ENCODE measurements at places on chromosomes 2 and 18.
A peak's percentile ranks its signal among the peaks of the same experiment; 100 is the strongest.

DNA sequence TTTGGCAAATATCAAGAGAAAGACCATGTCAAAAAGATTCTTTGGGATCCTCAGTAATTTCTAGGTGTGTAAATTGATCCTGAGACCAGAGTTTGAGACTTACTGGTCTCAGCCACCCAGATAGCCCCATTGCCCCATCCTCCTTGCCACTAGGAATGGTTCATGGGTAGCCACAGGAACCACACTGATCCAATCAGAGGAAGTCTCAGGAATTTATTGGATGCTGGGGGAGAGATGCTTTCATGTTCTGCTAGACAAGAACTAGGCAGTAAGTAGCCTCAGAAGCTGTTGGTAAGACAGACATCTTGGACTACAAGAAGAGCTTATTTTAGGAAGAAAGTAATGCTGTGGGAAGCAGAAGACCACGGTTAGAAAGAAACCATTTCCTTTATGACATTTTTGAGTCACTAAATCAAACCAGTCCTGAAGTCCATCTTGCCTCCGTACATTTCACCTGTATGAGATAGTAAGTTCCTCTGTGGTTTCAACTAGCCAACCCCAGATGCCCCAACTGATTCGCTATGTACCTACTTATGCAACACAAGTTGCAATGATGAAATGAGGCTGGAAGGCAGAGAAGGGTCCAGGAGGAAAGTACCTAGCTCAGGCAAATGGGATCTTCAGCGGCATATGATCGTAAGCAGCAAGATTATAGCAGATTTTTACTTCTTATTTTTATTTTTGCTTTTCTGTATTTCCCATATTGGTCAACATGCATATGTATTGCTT, 3.6 kb upstream of the ST3GAL5 start:
- no peak for DNase-seq
- H3K4me3 ChIP-seq, result no peak overlapping the region
- H3K27ac ChIP-seq, result no peak overlapping the region
- H3K27me3 ChIP-seq, result no peaks in the 10 kb centered on the region

- H3K36me3 ChIP-seq, result peaks cover 3% of the 10 kb centered on the region
- H3K27ac ChIP-seq, result no peak overlapping the region
- H3K27me3 ChIP-seq, result no peaks in the 10 kb centered on the region
- no peak for DNase-seq
Measured at GRCh38 chr2:232781765-232782164, 5.4 kb upstream of the KCNJ13 start.

- no peaks in the 10 kb centered on the region for H3K36me3 ChIP-seq
- no peak for DNase-seq
- no peaks in the 10 kb centered on the region for H3K27me3 ChIP-seq
- no peak overlapping the region for H3K4me3 ChIP-seq
- peaks cover 4% of the 10 kb centered on the region for H3K4me1 ChIP-seq
Measured at GRCh38 chr2:101577173-101577572, 102.3 kb upstream of the RFX8 start.

- no peak for DNase-seq
- no peak overlapping the region for H3K4me3 ChIP-seq
- H3K27me3 ChIP-seq, result no peaks in the 10 kb centered on the region
Measured at GRCh38 chr18:55981712-55982475, 393.9 kb upstream of the TCF4 start.

- H3K4me3 ChIP-seq, result peak overlapping the region; percentile 28
- H3K27me3 ChIP-seq, result no peaks in the 10 kb centered on the region
- peak overlapping the region; percentile 45 for H3K27ac ChIP-seq
- no peaks in the 10 kb centered on the region for H3K36me3 ChIP-seq
- peaks cover 2% of the 10 kb centered on the region for H3K4me1 ChIP-seq
Measured at GRCh38 chr18:74951165-74951760, 257.7 kb downstream of the PTGR3 start.

- H3K27ac ChIP-seq, result no peak overlapping the region
- no peak for DNase-seq
- peaks cover 38% of the 10 kb centered on the region for H3K4me1 ChIP-seq
- no peaks in the 10 kb centered on the region for H3K36me3 ChIP-seq
Measured at GRCh38 chr18:51192026-51192425, 5.5 kb downstream of the MEX3C start.

- H3K27ac ChIP-seq, result no peak overlapping the region
- DNase-seq, result no peak
- no peaks in the 10 kb centered on the region for H3K36me3 ChIP-seq
- H3K27me3 ChIP-seq, result no peaks in the 10 kb centered on the region
- H3K4me3 ChIP-seq, result no peak overlapping the region
Measured at GRCh38 chr2:16821692-16822091, 156.1 kb upstream of the CYRIA start.

- H3K36me3 ChIP-seq, result no peaks in the 10 kb centered on the region
- no peak overlapping the region for H3K4me3 ChIP-seq
- no peaks in the 10 kb centered on the region for H3K27me3 ChIP-seq
- no peak for DNase-seq
Measured at GRCh38 chr2:196380575-196380974, 209.2 kb upstream of the STK17B start.

DNA sequence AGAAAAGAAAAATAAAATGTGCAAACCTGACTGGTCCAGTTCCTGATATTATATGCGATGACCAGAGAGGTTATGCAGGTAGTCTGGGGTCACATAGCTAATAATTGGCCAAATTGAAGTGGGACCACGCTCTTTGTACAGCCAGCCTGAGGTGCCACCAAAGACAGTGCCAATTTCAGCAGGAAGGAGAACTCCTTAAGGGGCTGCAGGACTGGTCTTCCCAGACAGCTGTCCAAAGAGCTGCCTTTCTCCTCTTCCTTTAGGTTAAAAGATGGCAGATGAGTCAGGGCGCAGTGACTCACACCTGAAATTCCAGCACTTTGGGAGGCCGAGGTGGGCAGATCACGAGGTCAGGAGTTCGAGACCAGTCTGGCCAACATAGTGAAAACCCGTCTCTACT, 95.5 kb downstream of the ACKR3 start:
- H3K4me3 ChIP-seq, result no peak overlapping the region
- peaks cover 44% of the 10 kb centered on the region for H3K4me1 ChIP-seq
- H3K27me3 ChIP-seq, result no peaks in the 10 kb centered on the region
- H3K36me3 ChIP-seq, result no peaks in the 10 kb centered on the region
- DNase-seq, result no peak

DNA sequence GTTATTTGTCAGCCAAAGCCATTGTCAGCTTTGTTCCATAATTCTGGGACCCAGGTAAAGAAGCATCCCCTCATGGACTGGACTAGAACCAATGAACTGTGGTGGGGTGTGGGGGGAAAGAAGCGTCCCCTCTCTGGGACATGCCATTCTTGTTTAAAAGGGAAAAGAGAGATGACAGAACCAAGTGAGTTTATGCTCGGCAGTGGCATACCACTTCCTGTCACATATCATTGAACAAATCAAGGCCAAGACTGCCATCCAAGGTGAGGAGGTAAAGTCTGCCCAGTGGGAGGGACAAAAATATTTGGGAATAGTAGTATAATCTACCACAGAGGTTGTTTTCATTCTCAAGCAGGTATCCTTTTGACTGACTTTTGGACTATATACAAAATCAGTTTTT, 4.7 kb upstream of the GLS start:
- H3K4me1 ChIP-seq, result peaks cover 25% of the 10 kb centered on the region
- DNase-seq, result no peak
- H3K27ac ChIP-seq, result peak overlapping the region; percentile 94
- H3K4me3 ChIP-seq, result no peak overlapping the region
- no peaks in the 10 kb centered on the region for H3K36me3 ChIP-seq
- H3K27me3 ChIP-seq, result no peaks in the 10 kb centered on the region

GRCh38 chr2:181553244-181553643, 96.1 kb downstream of the ITGA4 start:
- no peak overlapping the region for H3K27ac ChIP-seq
- no peaks in the 10 kb centered on the region for H3K36me3 ChIP-seq
- no peaks in the 10 kb centered on the region for H3K27me3 ChIP-seq
- H3K4me3 ChIP-seq, result no peak overlapping the region
- H3K4me1 ChIP-seq, result no peaks in the 10 kb centered on the region

- H3K4me1 ChIP-seq, result no peaks in the 10 kb centered on the region
- H3K27me3 ChIP-seq, result no peaks in the 10 kb centered on the region
- no peak overlapping the region for H3K27ac ChIP-seq
- H3K4me3 ChIP-seq, result no peak overlapping the region
- H3K36me3 ChIP-seq, result no peaks in the 10 kb centered on the region
- no peak for DNase-seq
Measured at GRCh38 chr2:134785659-134786430, 52.6 kb upstream of the ACMSD start.

DNA sequence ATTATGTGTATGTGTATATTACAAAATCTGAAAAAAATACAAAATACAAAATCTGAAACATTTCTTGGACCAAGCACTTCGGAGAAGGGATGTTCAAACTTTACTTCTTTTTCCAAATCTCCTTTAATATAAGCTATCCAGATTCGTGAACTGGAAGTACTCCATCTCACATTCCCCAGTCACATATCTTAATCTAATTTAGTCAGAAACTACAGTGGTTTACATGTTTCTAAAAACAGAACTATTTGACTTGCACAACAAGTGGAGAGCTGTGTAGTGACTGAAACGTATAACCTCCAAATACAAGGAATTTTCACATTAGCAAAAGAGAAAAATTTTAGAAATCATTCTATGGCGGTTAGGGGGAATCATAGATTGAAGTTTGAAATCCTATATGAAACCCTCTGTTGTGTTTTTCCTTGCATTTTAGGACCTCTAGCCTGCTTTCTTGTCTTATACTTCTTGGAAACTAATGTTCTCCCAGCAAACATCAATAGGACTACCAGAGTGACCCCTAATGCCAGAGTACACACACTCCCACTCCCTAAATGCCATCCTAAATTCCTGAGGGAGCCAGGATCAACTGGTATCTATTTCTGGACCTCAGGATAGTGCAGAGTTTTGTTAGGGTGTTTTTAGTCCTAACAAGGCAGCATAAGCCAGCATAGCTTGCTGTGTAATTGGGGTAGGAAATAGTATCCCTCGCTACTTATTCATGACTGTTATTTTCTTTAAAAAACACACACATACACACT, 30.2 kb upstream of the ROCK1 start:
- H3K36me3 ChIP-seq, result no peaks in the 10 kb centered on the region
- peak overlapping the region; percentile 54 for H3K27ac ChIP-seq
- H3K4me1 ChIP-seq, result peaks cover 12% of the 10 kb centered on the region
- no peak for DNase-seq

DNA sequence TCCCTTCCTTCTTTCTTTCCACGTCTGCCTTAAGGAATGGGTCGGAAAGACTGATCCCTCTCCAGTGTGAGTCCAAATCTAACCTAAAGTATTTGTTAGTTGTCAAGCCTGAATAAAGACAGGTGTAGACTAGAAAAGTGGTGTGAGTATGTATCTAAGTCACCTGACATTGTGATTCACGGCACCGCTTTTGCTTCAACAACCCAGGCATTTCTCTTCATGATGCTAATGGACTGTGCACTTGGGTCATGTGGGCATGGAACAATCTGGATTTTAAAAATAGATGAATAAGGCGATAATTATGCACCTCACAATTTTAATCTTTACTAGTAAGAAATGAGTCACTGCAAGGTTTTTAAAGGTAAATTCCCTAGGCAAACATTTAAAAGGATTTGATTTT, 107.5 kb downstream of the LIPG start:
- no peaks in the 10 kb centered on the region for H3K27me3 ChIP-seq
- no peaks in the 10 kb centered on the region for H3K36me3 ChIP-seq
- no peak for DNase-seq
- H3K4me3 ChIP-seq, result no peak overlapping the region

GRCh38 chr2:144546933-144547332, 27.0 kb upstream of the ZEB2 start:
- H3K27ac ChIP-seq, result no peak overlapping the region
- H3K27me3 ChIP-seq, result no peaks in the 10 kb centered on the region
- H3K36me3 ChIP-seq, result no peaks in the 10 kb centered on the region
- H3K4me1 ChIP-seq, result no peaks in the 10 kb centered on the region

- H3K36me3 ChIP-seq, result no peaks in the 10 kb centered on the region
- no peaks in the 10 kb centered on the region for H3K4me1 ChIP-seq
- H3K27me3 ChIP-seq, result no peaks in the 10 kb centered on the region
- no peak overlapping the region for H3K4me3 ChIP-seq
Measured at GRCh38 chr2:240618776-240619175, 6.5 kb upstream of the GPR35 start.

DNA sequence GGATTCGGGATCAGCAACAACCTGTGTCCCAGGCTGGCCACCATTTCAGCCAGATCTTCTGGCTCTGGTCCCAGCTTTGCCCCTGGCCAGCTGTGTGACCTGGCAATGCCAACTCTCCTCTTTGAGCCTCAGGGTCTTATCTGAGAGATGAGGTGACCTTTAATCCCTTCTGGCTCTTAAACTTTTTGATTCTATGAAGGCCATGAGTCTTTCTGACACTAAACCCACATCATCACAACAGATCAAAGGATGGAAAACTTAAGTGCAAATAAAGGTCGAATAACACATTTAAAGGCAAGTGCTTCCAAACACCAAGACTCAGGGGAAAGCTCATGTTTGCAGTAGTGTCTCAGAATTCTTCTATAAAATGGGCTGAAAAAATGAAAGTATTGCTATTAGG, 491.8 kb upstream of the NRP2 start:
- H3K4me1 ChIP-seq, result no peaks in the 10 kb centered on the region
- no peak for DNase-seq
- no peaks in the 10 kb centered on the region for H3K36me3 ChIP-seq

DNA sequence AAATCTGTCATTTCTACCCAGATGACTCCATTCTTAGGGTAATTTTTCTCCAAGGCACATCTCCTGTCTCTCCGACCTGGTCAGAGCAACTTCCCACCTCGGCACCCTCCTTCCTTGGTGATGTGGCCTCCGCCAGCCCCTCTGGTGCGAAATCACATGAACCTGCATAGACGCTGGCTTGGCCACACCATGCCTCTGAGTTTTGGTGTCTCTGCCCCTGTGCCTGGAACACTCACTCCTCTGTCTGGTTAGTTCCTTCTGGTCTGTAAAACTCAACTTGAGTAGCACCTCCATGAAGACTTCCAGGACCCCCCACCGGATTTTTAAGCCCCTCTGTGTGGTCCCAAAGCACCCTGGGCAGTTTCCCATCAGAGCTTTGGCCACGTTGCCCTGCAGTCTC, 83.2 kb upstream of the OTOS start:
- no peak overlapping the region for H3K27ac ChIP-seq
- no peak for DNase-seq
- H3K4me1 ChIP-seq, result no peaks in the 10 kb centered on the region
- H3K4me3 ChIP-seq, result no peak overlapping the region

DNA sequence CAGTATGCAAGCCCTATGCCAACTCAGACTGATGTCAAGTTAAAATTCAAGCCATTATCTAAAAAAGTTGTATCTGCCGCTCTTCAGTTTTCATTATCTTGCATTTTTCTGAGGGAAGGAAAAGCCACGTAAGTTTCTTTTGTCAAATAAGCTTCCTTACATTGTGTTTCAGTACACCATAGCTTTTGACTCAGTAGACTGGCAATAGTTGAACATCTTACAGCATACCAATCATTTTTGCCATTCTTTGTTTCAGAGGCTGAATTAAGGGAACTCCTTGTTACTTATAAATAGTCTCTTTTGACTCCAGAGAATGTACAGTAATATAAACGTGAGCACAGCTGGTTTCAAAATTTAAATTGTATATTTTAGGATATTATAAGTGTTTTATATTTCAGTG, 120.6 kb downstream of the EHBP1 start:
- no peaks in the 10 kb centered on the region for H3K27me3 ChIP-seq
- no peak for DNase-seq
- H3K36me3 ChIP-seq, result no peaks in the 10 kb centered on the region

Data from thoracic aorta (tissue), 2 donors.